NAMALWA (cell line): ENCODE measurements at places on chromosomes 3 and 15.

- DNase-seq: peak; percentile 67
Observed at GRCh38 chr15:55319537-55320237, 665 bp downstream of the PIGB start.

DNA sequence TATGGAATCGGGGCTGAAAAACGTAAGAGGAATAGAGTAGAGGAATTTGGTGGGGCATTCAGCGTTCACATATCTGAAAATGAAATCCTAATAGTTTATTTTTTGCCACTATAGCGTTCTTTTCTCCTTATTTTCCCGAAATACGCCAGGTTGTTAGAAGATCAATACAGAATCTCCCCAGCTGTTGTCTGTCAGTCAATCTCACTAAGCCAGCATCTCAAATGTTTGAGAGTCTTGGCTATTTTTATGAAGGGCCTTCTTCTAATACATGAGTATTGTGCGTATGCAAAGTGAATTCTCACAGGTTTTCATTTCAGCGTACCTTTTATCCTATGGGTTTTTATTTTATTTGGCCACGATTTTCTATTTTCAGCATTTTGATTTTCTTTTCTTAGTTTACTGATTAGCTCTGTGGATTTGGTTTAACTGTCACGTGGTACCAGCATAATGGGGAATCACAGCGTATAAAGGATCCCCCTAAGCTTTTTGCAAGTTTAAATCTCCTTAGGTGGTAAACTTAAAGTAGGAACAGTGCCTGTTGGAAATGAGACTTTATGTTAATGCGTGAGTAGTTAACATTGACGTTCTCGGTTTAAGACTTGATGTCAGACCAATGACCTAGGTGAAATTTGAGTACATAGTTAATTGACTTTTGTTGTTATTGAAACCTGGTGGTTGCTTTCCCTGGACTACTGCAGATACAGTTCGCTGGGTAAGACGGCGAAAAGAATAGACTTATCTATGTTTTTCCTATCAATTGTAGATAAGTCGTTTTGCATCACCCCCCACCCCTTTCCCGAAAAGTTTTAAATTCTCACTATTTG, 1.3 kb downstream of the FXR1 start:
- DNase-seq: no peak

DNA sequence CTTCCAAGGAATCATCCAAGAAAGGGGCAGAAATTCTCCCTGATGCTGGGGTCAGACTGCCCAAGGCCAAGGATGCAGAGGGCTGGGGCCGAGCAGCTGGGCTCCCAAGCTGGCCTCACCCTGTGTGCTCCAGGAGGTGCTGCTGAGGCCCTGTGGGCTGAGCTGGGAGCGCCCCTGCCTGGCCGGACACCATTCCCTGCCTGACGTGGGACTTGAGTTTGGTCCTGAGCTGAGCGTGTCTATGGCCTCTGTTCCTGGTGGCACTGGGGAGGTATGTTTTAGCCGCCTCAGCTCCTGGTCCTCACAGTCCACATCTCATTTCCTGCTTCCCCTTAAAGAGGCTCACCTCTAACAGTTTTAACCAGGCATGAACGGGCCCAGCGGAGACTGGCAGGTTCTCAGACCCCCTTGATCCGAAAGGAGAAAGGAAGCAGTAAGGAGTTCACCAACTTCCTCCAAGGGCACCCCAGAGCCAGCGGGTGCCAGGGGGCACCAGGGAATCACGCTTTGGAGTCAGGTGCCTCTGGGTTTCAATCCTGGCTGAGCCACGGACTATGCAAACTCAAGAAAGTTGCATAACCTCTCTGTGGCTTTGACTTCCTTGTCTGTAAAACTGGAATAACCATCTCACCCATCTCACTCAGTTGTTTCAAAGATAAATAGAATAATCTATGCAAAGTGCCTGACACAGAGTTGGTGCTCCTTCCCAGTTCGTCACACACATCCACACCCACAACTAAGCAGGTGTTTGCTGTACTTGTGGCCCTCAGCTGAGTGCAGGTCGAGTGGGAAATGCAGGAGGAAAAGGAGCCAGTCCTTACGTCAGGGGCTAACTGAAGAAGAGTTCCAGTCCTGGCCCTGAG, 48.6 kb downstream of the SLC12A8 start:
- no peak for DNase-seq

- peak; percentile 70 for DNase-seq
Observed at GRCh38 chr3:49724586-49724985, 835 bp upstream of the GMPPB start.

DNA sequence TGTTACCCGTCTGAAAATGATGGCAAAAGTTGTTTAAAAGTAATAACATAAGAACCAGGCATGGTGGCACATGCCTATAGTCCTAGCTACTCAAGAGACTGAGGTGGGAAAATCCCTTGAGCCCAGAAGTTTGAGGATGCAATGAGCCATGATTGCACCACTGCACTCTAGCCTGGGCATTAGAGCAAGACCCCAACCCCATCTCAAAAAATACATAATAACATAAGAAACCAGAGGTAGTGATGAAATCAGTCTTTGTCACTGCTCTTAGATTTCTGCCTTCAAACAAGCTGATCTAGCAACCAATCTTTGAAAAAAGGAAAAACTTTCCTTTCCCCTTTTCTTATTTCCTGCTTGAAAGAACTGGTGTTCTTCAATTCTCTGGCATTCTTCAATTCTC, 71.3 kb downstream of the TMCC1 start:
- DNase-seq: no peak

GRCh38 chr3:47868306-47868705, 65.4 kb downstream of the DHX30 start:
- no peak for DNase-seq

GRCh38 chr15:74488776-74489175, 27.8 kb upstream of the UBL7 start:
- no peak for DNase-seq

GRCh38 chr3:133414021-133414392, 14.2 kb downstream of the BFSP2 start:
- no peak for DNase-seq

DNA sequence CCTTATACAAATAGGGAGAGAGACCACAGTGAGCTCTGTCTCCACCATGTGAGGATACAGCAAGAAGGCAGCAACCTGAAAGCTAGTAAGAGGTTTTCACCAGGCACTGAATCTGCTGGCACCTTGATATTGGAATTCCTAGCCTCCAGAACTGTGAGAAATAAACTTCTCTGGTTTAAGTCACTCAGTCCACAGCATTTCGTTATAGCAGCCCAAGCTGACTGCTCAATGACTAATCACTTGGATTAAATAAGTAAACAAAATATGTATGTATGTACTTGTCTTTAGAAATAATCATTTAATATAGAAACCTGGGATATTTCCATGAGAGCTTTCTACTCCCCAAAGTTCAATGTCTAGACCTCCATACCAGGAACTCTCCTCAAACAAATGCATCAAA, 162.0 kb downstream of the IMPG2 start:
- DNase-seq: no peak

GRCh38 chr3:172355836-172356235, 92.4 kb downstream of the GHSR start:
- no peak for DNase-seq

GRCh38 chr3:82114589-82114988, 353.1 kb upstream of the GBE1 start:
- DNase-seq: no peak

GRCh38 chr15:93321881-93322282, 232.9 kb upstream of the RGMA start:
- no peak for DNase-seq

- no peak for DNase-seq
Observed at GRCh38 chr3:126343649-126344035, 13.6 kb downstream of the KLF15 start.

GRCh38 chr15:62545467-62546227, 380.6 kb upstream of the C2CD4B start:
- DNase-seq: no peak

DNA sequence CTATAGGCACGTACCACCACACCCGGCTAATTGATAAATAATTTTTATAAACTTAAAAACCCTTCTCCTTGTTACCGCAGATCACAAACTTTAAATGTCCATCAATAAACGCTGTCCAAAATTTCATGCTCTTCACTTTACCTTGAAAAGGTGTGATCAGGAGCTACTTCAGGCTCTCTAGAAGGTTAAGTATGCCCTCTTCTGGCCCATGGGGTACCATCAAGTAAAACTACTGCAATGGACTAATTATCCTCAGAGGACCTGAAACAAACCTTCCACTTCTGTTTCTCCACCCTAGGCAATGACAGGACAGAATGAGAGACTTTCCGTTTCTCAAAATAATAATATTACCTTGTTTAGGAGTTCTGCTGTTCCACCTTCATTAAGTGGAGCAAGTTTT, 9.2 kb downstream of the LZTFL1 start:
- peak; percentile 20 for DNase-seq

GRCh38 chr3:171768986-171769385, 41.3 kb downstream of the PLD1 start:
- DNase-seq: no peak

DNA sequence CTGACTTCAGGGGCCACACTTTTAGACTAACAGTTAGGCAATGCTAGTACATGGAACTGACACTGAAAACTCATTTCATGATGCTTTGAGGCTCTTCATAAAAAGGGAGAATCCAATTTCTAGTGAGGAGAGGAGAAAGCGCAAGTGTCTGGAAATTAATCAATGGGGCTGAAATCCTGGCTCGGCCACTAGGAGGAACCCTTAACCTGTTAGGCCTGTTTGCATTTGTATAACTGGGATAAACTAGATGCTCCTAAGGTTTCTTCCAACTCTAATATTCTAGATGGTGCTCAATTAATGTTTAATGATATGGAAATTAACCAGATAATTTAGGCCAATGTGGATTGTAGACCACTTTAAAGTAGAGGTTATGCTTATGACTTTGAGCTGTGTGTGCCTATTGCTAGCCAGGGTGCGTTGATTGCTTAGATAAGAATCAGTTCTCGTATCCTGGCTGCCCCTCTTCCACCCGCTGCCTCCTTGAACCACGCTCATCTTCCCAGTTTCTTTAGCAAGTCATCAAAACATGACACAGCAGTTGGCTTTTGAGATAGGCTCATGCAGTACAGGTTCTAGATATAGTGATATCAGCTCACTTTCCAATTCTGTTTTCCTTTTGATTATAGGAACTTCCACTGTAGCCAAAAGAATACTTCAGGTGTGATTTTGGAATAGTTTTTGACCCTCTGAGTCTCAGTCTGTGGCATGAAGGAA, 16.8 kb upstream of the CRBN start:
- DNase-seq: peak; percentile 20

GRCh38 chr3:32435911-32436815, 44.5 kb downstream of the CMTM7 start:
- DNase-seq: no peak

- DNase-seq: no peak
Observed at GRCh38 chr3:189458528-189458927, 172.7 kb upstream of the TP63 start.

- DNase-seq: peak; percentile 50
Observed at GRCh38 chr3:56303487-56303886, 164.8 kb downstream of the ERC2 start.

GRCh38 chr3:142087676-142088075, 61.7 kb downstream of the TFDP2 start:
- no peak for DNase-seq

GRCh38 chr3:160637086-160637485, 39.9 kb upstream of the ARL14 start:
- DNase-seq: no peak

DNA sequence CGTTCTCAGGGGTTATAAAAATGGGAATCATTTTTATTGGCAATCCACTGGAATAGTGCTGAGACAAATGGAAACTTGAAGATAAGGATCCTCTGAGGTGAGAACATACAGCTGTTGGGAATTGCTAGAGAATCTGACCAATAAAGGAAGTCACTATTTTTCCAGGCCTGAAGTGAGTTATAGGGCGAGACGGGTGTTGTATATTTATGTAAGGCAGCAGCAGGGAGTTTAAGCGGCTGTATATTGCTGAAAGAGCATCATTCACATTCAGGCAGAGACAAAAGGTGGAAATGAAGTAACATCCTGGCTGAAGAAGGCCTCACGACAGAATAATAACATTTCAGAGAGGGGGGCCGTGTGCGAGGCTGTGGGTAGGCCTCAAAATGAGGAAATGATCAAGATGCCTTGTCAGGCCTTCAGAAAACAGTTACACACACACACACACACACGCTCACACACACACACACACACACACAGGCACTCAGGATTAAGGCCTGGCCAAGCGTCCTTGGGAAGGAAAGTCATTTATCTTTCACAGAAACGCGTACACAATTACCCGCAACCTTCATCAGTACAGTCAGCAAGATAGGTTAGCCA, 964.9 kb upstream of the NR2F2 start:
- no peak for DNase-seq

- DNase-seq: no peak
Observed at GRCh38 chr3:1609416-1609815, 489.2 kb upstream of the CNTN4 start.

DNA sequence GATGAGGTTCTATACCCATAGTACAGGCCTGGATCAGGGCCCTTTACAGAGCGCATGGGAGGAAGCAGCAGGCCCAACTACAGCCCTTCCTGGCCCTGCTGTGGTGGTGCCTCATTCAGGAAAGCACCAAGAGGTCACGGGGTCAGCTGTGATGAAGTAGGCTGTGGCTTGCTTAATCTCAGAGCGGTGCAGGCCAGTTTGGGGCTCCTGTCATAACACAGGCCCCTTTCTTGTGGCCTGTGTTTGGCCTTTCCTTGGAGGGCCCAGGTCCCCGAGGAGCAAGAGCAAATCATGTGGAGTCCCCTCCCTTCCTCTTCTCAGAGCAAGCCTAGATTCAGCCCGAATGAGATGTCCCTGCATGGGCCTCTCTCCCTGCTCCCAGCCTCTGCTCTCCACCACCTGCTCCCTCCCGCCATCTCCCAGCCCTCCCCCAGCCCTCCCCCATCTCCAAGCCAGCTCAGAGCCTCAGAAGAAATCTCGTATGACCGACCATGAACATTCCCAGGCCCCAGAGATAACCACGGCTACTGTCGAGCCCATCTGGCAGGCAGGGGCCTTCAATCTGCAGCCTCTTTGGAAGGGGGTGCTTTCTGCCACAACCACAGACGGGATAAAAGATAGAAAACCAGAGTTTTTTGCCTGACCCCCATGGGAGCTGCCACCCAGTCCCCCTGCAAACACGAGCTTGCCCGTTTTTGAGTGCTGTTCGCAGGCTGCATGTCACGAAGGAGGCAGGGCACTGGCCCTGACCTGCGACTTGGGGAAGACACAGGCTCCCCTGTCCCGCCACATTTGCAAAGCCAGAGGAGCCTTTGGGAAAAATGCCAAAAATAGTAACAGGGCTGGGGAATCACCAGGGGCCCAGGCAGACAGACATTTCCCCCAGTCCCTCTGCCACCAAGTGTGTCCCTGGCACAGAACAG, 32.3 kb upstream of the DUSP7 start:
- no peak for DNase-seq

DNA sequence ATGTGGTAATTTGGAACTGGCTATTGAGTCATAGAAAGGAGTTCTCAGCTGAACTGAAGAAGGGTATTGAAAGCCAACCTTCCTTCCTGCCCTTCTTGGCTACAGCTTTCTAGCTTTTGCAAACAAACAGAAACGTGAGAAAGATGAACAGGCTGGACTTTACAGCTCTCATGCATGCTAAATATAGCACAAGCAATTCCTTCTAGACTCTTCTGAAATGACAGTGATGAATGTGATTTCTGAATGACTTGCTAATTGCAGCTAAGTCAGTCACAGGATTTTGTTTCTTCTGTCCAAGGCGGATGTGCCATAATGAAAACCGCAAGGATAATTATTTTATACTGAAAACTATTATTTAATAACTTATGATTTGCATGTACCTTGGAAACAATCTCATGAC, 36.3 kb downstream of the BCHE start:
- no peak for DNase-seq

- peak; percentile 66 for DNase-seq
Observed at GRCh38 chr3:38960953-38961622, 90.7 kb downstream of the SCN11A start.
